Kasumi-1 (cell line): ENCODE measurements at places on chromosomes 6 and 20.

GRCh38 chr20:38321959-38322598 is 18.1 kb downstream of the BPI start:
- DNase-seq, result peak; percentile 67

- DNase-seq, result no peak
Observed at GRCh38 chr6:161379834-161380582, 106.1 kb upstream of the AGPAT4 start.

DNA sequence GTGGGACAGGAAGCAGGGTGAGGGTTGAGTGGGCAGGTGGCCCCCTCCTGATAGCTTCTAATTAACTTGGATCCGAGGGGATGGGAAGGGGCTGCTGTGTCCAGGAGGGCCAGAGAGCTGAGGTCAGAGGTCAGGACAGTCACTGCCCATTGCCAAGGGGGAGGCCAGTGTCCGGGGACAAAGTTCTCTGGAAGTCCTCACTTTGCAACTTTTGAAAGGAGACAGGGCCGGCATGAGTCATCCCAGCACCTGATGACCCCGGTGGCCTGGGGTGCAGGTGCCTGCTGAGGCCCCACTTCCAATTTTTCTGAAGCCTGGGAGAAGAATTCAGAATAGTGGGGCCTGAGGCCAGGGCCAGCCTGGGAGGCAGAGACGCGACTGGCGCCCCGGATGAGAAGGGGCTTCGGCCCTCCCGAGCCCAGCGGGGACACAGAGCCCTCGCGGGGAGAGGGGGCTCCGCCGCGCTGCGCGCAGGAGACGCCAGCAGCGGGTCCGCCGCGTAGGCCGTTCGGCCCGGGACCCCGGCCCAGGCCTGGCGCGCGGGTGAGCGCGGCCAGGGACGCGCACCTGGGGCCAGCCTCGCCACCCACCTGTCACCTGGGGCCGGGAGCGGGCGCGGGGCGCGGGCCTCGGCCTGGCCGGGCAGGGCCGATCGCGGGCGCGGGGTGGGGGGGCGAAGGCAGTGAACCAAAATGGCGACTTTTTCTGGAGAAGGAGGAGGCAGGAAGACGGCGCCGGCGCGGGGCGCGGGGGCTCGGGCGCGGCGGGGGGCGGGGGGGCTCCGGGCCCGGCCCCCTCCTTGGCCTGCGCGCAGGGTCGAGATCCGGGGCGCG is 586 bp downstream of the ZNF512B start:
- no peak for DNase-seq

GRCh38 chr20:61251529-61252393 is at the start of gene CDH4:
Gene CDH4 (plus strand): TSS chr20:61252261.
- DNase-seq, result no peak

DNA sequence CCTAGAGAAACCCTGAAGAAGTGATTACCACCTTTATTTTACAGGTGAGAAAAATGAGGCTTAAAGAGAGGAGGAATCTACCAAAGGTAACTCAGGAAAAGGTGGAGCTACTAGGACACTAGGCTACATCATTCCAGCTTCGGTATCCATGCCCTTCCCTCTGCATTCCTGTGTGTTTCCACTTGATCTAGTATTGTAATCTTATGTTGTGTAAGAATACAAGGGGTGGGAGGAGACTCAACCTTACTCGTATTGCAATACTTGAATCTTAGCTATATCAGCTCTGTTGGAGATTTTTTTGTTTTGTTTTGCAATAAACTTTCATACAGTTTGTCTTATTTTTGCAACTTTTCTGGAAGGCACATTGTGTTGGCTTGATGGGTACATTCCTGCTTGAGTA is 742.4 kb downstream of the PTPRT start:
- no peak for DNase-seq
